ENCODE measurements at places on chromosomes 4 and X. TPM values are rescaled to one million over a fixed set of nuclear protein-coding genes. Genes with fewer than 3 reads are reported as not detected.

DNA sequence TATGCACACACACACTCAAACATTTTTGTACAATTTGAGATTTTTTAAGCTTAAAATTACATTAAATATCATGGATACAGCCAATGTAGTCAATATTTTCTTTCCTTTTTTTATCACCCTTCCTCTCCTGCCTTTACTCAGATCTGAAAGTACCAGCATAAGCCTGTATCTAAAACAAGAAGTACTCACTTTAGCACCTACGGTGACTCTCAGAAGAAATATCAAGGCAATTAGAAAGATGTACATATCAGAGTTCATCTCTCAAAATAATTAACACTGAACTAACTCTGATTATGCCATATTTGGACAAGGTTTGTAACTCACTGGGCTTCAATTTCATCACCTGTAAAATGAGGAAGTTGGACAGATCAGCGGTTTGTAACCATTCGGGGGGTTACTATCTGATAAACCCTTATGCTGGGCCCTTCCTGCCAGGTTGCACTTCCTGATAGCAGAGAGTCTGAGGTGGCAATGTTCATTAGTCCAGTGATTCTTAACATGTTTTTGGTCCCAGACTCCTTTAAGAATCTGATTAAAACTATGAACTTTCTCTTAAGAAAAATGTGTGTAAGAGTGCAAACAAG lies 5.7 kb upstream of the GPR174 start:
- no peak for DNase-seq
- no peak overlapping the region for H3K4me3 ChIP-seq
- no peak overlapping the region for H3K27ac ChIP-seq

BOD1L1 gene
- 27.7 TPM for total RNA-seq

DNA sequence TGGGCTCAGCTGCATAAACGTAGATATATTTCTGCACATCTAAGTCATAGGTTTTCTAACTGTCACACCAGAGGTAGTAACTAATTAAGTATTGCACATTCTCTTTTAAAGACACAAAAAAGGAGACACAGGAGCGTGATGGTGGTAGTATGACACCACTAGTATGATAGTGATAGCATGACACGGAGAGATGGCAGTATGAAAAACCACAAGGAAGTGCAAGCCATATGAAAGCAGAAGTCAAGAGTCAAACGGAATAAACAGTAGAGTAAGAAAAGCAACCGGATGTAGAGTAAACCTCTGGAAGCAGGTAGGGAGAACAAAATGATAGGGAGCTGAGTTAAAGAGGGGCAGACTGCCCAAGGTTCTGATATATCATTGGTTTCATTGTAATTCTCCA lies 382.2 kb upstream of the INTU start:
- H3K36me3 ChIP-seq: no peaks in the 10 kb centered on the region
- H3K27ac ChIP-seq: no peak overlapping the region
- no peaks in the 10 kb centered on the region for H3K27me3 ChIP-seq
- H3K4me3 ChIP-seq: no peak overlapping the region
- no peak for DNase-seq
- H3K4me1 ChIP-seq: no peaks in the 10 kb centered on the region

GRCh38 chrX:32370456-32371205 lies 840.7 kb downstream of the DMD start:
- H3K27me3 ChIP-seq: no peaks in the 10 kb centered on the region
- H3K4me1 ChIP-seq: no peaks in the 10 kb centered on the region
- H3K4me3 ChIP-seq: no peak overlapping the region
- DNase-seq: no peak
- no peak overlapping the region for H3K27ac ChIP-seq

DNA sequence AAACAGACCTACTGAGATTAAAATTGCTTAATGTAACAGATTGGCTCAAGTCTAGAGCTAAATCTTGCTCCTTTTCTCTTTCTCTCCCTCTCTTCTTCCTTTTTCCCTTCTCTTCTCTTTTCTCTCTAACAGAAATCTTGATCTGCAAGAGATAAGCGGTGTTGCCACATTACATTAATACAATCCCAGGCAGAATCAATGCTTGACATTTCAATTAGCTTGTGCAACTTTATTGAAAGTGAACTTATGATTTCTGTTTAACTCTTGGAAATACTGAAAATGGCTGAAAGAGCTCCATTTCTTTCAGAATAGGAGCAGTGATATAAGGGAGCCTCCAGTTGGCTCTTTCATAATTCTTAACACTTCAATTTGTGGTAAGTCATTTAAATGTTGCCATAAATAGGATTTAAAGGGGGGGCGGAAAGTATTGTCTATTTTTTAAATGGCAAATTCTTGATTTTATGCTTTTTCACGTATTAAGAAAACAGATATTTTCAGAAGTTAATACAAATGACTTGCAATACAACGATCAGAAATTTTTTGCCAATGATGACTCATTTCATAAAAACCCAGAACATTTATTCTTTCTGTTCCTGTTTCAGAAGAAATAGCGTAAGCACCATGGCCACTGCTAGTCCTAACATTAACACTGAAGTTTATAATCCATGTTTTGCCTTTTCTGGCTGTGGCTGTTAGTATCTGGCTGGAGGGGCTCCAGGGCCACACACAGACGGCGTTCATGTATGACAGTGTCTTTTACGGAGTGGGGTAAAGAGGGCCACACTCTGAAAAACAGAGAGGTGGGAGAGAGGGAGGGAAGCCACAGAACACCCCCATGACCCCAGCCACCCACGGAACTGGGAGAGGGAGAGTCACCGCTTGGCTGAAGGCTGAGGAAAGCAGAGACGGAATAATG lies 115.7 kb upstream of the FAT1 start:
- no peak for DNase-seq
- no peak overlapping the region for H3K27ac ChIP-seq
- H3K4me1 ChIP-seq: no peaks in the 10 kb centered on the region
- H3K4me3 ChIP-seq: no peak overlapping the region

AGTR2 gene
- not detected for total RNA-seq

IL21 gene
- not detected for total RNA-seq

DNA sequence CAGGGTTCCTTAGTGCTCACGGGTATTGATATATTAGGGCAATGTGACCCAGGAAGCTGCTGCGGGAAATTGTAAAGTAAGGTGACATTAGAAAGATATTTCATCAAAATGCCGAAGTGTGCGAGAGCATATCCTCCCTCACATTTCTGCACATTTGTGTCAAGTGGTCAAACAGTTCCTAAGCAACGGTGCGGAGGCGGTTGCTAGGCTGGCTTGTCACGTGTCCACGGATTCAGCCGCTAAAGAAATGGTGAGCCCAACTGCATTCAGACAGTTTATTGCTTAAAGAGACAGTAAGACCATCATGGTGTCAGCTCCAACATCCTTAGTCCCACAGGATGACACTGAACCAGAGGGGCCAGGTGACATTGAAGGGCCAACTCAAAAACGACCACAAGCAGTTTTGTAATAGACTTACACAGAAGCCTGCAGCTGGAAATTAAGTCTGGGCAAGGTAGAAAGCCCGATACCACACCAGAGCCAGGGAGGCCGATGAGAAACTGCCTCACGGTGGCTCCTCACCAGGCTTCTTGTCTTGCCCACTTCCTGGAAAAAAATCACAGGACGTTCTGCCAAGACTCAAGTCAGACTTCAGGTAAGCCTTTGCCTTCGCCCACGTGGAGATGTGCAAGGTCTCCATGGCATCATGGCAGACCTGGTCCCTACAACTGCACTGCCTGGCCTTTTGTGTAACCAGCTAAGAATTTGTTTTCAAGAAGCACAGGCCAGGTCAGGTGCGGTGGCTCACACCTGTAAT lies 50.4 kb downstream of the USP11 start:
- H3K27me3 ChIP-seq: no peaks in the 10 kb centered on the region
- DNase-seq: peak; percentile 3
- no peaks in the 10 kb centered on the region for H3K4me1 ChIP-seq
- no peak overlapping the region for H3K27ac ChIP-seq
- H3K36me3 ChIP-seq: no peaks in the 10 kb centered on the region

DNA sequence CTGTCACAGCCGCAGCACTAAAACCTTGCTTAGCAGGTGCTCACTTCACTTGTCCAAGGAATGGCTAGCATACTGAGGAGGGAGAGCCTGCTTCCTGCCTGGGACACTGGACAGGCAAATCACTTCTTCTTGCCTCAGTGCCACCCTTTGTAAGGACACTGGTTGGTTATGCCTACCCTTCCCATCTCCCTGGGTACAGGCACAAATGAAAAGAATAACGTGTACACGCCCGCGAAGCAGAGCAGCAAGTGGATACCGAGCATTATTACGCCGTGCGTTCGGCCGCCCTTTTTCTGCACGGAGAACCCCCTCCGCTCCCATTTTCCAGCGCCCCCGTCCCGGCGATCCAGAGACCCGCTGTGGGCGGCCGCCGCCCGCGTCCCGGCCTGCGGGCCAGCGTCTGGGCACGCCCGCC lies 338 bp upstream of the KLHL2 start:
- H3K4me3 ChIP-seq: peak overlapping the region; percentile 92
- H3K27ac ChIP-seq: peak overlapping the region; percentile 72
- DNase-seq: peak; percentile 19
- no peaks in the 10 kb centered on the region for H3K27me3 ChIP-seq
- no peaks in the 10 kb centered on the region for H3K36me3 ChIP-seq
- no peaks in the 10 kb centered on the region for H3K4me1 ChIP-seq

Data from prostate gland (tissue), 2 donors.